ENCODE measurements at places on chromosomes 13 and 19.

GRCh38 chr19:15934332-15935078 lies at the start of gene CYP4F11:
Gene CYP4F11 (minus strand): TSS chr19:15934529. CDS start chr19:15934408, 121 bp downstream.
- DNase-seq: no peak

GRCh38 chr13:110746438-110746837 lies 32.9 kb downstream of the ING1 start:
- DNase-seq: no peak

DNA sequence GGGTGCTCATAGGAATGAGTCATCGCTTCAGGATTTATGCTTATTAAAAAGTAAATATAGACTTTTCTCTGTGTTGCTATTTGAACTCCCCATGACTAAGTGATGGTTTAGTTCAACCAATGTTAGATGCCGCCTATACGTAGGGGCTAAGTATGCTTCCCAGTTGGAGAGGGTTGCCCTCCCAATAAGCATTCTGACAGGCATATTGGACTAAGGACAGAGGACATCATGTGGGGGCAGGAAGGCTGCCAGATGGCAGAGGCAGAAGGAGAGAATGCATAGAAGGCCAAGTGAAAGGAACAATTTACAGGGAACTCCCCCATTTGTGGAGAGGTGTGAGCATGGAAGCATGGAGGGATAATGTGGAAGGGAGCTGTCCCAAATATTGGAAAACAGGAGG lies 318.4 kb upstream of the OBI1 start:
- DNase-seq: no peak

- DNase-seq: no peak
Observed at GRCh38 chr19:28171983-28172382, 1041.0 kb downstream of the UQCRFS1 start.

DNA sequence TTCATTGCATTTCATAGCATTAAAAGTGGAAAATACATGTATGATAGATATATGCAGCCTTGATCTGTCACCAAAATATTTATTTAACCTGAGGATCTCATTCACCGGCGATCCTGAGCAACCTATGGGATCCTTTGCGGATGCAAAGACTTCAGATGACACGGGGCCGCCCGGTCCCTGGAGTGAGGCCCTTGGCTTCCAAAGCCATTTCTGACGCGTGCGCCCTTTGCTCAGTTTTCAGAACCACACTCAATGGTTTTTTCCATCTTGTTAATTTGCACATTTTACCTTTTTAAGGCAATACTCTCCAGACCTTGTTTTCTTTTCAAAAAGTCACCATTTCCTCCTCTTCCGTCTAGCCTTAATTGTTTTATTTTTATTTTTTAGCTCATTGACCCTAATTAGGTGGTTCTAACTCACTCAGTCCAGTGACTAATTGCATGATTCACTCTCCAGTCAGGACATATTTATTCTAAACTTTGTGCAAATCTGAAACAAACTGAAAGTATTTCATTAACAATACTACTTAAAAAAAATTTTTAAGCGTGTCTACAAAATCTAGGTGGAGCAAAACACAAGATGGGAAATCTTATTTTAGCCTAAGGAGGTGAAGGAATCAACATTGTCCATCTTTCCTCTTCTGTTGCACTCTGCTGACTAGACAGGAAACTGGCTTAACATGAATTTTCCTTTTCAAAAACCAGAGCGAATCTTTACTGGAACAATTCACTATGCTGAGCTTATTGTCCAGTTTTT lies 47.9 kb downstream of the COL4A1 start:
- DNase-seq: no peak

DNA sequence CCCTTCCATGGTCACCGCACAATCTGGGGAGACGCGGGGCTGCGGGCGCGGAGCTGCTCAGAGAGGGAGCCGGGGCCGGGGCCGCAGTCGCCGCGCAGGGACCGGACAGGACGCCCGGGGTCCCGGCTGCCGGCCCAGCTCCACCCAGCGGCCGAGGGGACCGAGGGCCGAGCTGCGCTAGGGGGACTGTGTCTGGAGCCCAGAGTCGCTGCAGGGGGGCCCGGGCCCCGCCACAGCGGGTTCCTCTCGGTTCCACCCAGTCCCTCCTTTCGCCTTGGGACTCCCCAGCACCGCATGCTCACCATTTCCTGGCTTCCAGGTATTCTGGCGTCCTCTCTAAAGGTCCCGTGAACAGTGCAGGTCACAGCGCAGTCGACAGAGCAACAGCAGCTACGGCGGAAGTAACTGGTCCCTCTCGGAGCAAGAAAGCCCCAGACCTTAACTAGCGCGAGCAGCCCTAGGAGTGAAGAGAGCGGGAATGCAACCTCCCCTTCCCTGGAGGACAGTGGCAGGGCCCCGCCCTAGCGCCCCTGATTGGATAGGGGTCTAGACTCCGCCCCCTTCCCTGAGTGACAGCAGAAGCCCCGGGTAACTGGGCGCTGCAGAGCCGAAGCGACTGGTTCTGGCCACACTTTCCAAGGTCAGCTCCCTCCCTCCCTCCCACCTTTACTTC lies at the start of gene ZNF878:
Gene ZNF878, minus strand, starts transcription at position 465 of the 673 bp plus-strand sequence. Its CDS starts 160 bp downstream, at position 305.
- no peak for DNase-seq

DNA sequence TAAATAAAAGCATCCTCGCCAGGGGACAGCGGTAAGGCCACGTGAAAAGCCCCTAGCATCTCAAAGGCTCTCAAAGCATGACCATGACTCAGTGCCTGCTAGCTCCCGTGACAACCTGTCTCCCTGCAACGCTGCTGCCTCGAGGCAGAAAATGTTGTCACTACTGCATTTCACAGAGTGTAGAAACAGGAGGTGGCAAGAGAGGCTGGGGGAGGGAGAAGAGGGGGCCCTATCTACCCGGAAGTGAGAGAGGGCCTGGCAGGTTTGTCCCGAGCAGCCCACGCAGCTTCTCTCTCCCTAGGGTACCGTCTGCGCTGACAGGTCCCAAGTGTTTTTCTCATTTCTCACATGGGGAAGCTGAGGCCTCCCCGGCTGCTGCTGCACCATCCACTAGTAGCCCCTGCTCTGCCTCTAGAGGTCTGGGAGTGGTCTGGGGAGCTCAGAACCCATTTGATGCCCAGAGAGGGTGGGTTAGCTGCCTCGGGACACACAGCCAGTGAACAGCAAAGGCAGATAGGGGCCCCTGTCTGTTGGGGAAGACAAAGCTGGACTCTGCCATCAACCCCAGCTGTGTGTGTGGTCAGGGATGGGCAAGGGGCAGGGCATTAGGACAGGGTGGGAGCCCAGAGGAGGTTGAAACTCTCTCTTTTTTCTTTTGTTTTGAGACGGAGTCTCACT lies 3.7 kb downstream of the TINCR start:
- DNase-seq: no peak

GRCh38 chr19:36973021-36973843 lies 57.1 kb downstream of the ZNF568 start:
- DNase-seq: peak; percentile 33

GRCh38 chr13:23736541-23736940 lies 152.7 kb downstream of the MIPEP start:
- DNase-seq: no peak

DNA sequence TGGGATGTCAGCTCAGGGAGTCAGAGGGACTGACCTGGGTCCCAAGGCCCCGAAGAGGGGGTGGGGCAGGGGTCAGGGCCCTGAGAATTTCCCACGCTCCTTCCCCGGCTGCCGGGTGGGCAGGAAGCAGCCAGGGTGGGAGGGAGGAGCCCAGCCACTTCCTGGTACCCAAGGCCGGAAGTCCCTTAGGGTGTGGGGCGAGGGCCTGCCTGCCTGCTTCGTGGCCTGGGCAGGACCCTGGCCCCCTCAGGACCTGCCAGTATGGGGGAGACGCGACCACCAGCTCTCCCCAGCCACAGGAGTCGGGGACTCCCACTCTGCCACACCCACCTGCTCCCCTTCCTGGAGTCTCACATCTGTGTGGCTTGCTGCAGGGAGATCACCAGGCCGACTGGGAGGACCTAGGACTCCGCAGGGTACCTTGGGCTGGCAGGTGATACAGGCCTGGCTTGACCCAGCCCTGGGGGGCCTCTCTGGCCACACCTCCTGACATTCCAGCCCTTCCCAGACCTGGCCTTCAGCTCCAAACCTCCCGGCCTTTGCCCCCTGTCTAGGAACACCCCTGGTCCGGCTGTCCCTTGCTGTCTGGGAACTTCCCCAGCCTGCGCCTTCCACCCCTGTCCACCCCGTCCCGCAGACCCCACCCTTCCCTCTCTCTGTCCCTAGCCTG lies 9.8 kb upstream of the CIRBP start:
- no peak for DNase-seq

DNA sequence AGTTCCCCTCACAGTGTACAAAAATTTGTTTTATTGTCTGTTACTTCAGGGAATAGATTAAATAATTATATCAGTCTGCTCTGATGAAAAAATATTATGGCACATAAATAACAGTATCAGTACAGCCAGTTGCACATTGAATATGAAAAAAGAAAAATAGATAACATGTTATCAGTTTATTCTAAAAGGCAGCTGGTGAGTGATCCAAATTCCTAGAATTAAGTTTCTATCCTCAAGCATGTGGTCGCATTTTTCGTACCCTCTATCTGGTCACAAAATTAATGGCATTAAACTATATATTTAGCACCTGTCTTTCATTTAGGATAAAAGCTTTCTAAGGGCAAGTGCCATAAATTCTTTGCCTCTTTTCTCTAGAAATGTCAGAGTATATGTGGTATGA lies 944.8 kb upstream of the PCDH9 start:
- no peak for DNase-seq

GRCh38 chr13:109698779-109699178 lies 87.6 kb downstream of the IRS2 start:
- DNase-seq: no peak

DNA sequence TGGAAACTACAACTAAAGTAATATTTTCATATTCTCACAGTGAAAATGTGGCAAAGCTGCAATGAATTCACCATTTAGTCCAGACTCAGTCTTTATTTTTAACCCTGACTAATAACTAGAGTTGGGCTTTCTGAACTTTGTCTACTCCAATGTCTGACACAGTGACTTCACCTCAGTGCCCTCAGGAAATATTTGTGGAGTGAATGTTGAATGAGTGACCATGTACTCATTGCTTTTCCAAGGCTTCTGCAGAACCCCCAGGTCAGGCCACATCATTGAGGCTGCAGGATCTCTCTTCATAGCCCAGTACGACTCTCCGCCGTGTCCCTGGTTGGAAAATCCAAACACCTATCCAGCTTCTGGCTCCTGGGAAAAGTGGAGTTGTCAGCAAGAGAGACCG lies 1.8 kb downstream of the ZNF175 start:
- no peak for DNase-seq

DNA sequence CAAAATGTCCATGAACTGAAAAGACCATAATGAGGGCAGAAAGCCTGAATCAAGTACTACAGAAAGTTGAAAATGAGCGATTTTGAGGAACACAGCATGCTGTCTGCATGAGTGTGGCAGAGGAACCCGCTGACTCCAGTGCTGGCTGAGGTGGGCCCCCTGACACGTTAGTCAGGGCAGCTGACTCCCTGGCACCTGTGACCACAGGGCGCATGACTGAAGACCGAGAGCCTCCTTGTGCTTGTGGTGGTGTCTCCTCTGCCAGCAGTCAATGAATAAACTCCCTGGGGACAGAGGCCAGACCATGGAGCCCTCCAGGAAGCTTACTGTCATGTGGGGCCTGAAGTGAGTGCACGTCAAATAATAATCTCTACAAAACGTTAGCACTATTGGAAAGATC lies 38.4 kb upstream of the VSTM2B start:
- no peak for DNase-seq

GRCh38 chr13:46569456-46569855 lies 16.5 kb downstream of the LRCH1 start:
- DNase-seq: no peak

DNA sequence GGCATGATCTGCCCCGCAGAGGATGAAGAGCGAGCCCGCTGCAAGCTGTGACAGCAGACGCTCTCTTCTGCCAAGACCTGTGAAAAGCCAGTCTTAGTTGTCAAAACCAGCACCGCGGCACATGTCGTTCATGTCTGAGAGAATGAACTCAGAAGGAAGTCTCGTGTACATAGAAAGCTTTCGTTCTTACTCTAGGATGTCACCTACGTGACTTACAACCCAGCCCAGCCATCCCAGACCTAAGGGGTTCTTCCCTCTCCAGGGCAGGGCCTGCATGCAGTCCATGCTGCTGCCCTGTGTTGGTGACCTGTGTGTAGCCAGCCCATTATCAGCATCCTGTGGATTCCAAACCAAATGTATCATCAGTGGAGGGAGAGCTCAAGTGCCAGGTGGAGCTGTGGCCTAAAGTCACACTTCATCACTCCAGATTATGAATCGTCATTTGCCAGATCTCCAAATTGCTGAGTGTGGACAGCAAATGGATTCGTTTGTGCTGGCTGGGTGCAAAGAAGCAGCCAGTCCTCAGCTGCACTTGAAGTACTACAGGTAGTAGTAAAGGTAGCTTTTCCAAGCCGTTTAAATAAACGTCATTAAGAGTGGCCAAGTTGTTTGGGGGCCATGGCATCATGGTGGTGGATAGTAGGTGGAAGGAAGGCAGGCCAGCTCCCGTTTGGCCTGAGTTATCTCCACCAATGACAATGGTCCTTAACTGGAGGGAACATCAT lies 73.9 kb upstream of the GPR183 start:
- no peak for DNase-seq

GRCh38 chr13:109400624-109401257 lies 385.6 kb downstream of the IRS2 start:
- DNase-seq: no peak

DNA sequence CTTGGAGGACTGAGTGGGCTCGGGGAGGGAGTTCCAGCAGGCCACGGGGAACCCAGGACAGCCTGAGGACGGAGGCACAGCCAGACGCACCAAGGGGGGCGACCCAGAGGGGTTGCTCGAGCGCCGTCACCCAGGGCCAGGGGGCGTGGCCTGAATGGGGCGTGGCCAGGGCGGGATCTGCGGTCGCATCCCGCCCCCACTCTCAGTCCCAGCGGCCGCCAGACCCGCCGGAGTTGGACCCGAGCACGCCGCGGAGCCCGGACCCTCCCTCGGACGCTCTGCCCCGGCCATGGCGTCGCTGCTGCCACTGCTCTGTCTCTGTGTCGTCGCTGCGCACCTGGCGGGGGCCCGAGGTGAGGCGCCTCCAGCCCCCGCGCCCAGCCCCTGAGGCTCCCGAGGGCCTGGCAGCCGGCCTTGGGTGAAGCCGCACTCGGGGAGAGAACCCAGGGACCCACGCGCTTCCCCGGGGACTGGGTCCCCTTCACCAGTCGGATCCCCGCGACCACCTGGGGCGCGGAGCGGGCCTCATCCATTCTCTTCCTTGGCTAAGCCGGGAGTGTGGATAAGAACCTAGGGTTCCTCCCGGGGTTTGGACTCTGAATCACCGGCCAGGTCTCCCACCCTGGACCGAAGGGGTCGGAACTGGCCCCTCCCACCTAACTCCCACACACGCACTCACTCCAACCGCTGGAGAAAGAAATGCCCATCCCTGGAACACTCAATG lies at the start of gene CILP2:
Gene CILP2, plus strand, starts transcription at position 205 of the 724 bp plus-strand sequence. Its CDS starts 85 bp downstream, at position 290.
- DNase-seq: no peak

DNA sequence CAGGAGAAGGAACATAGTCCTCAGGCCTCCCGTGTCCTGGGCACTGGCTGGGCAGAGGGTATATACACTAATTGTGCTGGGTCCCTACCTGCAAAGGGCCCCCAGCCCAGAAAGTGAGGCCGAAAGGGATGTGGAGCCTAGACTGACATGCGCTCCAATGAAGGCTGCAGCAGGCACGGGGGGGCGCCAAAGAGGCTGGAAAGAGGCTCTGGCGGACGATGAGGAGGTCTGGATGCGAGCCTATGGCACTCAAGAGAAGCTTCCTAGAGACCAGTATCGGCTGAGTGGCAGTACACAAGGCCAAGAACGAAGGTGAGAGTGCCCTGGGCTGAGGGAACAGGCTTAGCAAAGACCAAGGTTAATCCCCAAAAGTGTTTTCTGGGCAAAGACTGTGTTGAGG lies 16.6 kb downstream of the VRK3 start:
- no peak for DNase-seq

All from stimulated activated CD4-positive, alpha-beta T cell treated with anti-CD3 and anti-CD28 coated beads, Interleukin-1b, Interleukin-23, amount 100 ng/mL, for 1 hour (primary cell).